ENCODE measurements at places on chromosomes 3 and 15.

DNA sequence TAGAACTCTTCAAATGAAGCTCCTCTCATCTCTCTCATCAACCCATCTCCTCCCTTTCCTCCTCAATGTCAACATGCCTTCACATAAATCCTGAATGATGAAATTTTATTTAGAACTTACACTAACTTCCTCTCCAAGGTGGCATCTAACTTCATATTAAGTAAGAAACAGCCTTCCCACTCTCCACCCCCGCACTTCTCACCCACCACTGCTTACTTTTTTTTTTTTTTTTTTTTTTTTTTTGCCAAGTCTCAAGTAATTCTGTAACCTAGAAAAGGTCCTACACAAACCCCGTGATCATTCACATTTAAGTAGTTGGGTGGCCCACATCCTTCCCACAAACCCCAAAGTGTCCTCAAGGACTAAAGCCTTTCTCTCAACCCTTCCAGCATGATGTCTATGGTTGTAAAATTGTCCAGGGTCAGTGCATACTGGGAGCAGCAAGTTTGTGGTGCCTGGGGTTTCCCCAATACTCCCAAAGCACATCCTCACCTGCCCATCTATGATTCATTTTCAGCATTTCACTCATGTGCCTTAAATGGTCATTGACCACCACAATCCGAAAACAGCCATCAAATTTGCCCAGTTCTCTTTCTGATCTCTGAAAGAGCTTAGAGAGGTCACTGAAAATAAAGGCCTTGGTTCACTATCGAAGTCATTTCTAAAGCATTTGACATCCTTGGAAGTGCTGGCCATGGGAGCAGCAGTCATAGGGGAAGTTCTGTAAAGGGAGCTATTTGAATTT is 47.2 kb downstream of the CD86 start:
- no peak for DNase-seq

GRCh38 chr15:67030036-67030762 is 35.2 kb upstream of the SMAD3 start:
- DNase-seq, result no peak

DNA sequence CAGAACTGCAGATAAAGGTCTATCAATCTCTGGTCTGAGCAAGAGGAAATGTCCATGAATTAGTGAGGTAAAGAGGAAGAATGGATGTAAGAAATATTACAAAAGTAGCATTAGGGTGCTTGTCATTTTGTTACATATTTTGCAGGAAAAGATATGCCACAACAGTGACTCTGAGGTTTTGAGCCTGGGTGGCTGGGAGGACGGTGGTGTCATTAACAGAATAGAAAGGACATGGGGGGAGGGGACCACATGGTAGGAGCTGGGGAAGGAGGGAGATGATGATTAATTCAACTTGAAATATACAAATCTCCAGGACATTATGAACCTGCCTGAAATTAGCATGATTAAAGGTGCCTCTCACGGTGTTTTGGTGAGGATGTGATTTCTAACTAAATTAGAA is 245.5 kb upstream of the MDFIC2 start:
- no peak for DNase-seq

DNA sequence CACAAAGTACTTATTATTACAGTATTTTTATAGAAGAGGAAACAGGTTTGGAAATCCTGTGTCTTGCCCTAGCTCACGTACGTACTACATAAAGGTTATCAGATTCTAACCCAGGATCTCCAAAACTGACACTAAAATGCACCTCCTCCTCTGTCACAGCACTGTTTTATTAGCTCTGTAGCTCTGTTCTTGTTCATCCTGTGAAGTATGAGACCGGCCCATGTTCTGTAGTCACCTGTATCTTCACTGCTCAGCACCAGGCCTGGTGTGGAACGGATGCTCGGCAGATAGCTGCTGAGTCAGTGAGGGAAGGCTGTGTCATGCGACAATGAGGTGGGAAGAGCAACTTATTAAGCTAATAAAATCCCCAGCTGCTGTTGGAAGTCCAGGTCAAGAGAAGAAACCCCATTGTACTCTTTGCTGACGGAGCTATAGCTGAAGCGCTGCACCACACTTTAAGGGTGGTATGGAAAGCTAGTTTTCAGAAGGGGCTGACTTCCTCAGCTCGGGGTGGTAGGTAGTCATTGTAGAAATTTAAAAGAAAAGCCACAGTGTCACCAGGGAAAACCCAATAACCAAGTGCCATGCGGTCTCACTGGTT is 22.8 kb downstream of the BCL2A1 start:
- DNase-seq, result no peak

- no peak for DNase-seq
Measured at GRCh38 chr3:15321349-15321748, 11.0 kb downstream of the SH3BP5 start.

DNA sequence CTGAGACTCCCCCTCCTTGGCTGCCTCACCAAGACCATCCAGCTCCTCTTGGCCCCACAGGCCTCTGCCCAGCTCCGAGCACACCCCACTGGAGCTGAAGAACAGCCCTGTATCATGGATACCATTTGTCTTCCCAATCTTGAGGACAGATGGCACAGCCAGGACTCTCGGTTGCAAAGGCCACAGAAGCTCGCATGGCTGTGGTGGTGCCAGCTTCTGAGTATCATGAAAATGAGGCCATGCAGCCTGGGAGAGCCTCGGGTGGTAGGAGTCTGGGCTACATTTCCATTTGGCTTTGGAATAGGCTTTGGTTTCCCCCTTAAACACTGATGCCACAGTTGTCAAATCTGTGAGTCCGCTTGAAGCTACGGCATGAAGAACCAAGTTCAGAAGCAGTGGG is 106.6 kb downstream of the SEMA5B start:
- no peak for DNase-seq

- DNase-seq, result no peak
Measured at GRCh38 chr15:67899596-67900283, 59.9 kb upstream of the RNU6-1 start.

- DNase-seq, result no peak
Measured at GRCh38 chr15:29018995-29019976, 133.5 kb downstream of the APBA2 start.

DNA sequence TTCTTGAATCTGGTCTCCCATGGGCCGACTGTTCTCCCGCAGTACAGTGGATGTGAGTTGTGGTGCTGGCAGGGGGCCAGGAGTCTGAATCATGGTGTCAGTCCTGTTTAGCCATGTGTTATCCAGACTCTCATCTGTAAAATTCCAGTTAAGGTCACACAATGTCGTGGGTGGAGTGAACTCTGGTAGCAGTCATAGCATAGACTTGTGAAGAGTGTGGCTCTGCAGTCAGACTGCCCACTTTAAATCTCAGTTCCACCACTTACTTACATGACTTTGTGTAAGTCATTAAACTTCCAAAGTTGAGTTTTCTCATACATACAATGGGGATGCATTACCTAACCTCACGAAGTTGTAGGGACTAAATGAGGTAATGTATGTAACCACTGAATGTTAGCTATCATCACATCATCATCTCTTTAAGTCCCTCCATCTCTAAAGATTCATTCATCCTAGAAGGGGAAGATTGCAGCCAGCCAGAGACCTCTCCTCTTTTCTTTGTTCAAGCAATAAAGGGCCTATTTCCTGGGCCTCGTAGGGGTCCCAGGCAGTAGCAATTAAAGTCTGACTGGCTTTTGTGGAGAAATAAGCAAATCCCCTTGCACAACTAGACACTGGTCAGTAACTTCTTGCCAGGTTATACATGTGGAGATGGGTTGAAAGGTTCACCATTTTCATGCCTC is 93.9 kb downstream of the PCCB start:
- DNase-seq, result no peak

DNA sequence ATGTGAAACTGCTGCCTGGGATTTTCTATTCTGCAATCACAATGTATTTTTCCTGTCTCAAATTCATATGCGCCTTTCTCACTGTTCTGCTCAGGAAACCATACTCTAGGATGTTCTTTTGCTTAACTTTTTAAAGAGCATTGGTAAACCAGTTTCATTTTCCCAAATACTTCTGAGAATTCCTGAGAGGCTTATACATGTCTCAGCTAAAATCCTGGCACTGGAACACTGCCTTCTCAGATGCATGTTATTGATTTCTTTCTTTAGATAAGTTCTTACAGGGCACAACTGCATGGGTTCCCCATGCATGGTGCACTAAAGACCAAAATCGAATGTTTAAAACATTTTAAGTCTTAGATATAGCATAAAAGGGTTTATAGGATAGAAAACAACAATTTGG is 178.3 kb upstream of the PLSCR5 start:
- no peak for DNase-seq
